ENCODE measurements at places on chromosomes 4 and X.

DNA sequence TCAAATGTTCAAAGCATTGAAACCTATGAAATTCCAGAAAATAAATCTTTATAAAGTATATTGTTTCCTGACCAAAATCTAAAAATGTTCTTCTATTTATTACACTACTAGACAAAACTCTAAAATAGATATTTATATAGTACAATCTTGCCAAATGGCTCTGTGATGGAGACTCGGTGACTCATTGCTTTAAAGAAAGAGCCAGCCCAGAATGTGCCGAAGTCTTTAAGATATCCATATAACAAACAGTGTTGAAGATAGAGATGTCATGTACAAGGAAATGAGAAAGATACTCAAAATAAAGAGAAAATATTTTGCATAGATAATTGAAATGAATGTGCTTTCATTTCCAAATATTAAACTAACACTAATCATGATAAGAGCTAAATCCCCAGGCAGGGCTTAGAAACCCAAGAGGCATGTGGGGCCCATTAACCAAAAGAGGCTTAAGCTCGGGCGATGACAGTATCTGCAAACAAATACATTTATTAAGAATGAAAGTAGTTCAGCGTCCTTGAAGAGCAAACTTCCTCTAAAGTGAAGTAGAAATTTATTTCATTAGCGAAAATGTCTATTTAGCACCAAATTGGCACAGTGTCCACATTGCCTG lies 102.1 kb upstream of the FAM9B start:
- no peak for DNase-seq

- DNase-seq, result peak; percentile 22
These were observed 73.9 kb downstream of the SERTM2 start for GRCh38 chrX:111585337-111585736.

DNA sequence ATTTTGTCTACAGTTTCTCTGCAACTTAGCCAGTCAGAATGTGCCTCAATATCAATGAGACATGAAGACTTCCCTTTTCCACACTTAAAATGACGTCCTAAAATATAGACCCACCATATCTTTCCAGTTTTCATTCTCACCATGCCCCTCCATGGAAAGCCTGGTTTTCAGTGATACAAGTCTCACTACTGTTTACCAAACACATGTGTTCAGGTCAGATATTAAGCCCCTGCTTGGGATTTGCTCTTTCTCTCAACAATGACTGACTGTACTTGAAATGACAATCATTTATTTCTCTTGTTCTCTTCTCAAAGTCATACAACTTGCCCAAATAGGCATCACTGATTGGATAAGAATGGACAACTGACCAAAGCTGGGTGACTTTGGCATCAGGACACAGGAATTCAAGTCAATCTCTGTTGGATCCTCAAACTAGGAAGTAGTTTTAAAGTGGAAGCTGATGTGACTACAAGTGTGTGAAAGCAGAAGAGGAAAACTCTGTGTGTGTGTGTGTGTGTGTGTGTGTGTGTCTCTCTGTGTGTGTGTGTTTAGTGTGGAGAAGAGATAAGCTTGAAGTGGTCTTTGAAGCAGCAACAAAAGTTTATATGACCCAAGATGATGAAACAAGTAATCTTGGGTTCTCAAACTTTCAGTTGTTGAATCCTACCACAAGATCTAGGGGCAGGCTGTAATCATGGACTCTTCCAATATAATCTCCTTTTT lies 217.4 kb upstream of the FGF13 start:
- no peak for DNase-seq

- DNase-seq, result peak; percentile 68
These were observed 63.6 kb downstream of the STARD8 start for GRCh38 chrX:68710870-68711576.

- DNase-seq, result peak; percentile 92
These were observed 27.3 kb upstream of the STS start for GRCh38 chrX:7119950-7120877.

DNA sequence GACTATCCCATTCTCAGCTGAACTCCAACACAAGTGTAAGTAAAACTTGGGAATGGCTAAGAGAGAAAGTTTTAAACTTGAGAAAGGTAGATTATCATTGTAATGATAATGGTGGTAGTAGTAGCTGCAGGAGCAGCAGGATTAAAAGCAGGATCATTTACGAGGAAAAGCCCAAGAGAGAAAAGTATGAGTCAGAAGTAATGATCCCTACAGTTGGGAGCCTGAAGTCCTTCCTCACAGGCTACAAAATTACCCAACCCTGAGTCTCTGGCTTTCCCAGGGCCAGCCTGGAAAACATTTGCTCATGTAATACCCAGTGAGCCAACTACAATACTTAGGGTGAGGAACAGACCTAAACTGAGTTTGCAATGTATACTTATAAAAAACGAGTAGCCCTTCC lies 4.4 kb upstream of the PRDM8 start:
- no peak for DNase-seq

- DNase-seq, result no peak
These were observed 85.7 kb downstream of the QDPR start for GRCh38 chr4:17426222-17426621.

GRCh38 chr4:94978904-94979303 lies 221.1 kb downstream of the BMPR1B start:
- DNase-seq, result no peak

DNA sequence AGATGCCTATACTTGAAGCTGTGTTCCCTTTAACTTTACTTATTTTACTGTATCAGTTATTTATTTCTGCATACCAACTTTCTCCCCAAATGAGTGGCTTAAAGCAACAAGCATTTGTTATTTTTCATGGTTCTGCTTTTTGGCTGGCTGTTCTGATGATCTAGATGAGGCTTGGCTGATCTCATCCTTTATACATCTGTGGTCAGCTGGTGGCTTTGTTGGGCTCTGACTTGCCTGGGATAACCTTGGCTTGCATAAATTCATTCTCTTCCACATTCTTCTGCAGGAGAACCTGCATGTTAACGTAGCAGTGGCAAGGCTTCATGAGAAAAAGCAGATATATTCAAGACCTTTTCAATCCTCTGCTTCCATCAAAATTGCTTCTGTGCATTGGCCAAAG lies 1317.6 kb downstream of the ADGRL3 start:
- DNase-seq, result no peak

GRCh38 chr4:2285613-2286381 lies 23.9 kb upstream of the MXD4 start:
- DNase-seq, result no peak

DNA sequence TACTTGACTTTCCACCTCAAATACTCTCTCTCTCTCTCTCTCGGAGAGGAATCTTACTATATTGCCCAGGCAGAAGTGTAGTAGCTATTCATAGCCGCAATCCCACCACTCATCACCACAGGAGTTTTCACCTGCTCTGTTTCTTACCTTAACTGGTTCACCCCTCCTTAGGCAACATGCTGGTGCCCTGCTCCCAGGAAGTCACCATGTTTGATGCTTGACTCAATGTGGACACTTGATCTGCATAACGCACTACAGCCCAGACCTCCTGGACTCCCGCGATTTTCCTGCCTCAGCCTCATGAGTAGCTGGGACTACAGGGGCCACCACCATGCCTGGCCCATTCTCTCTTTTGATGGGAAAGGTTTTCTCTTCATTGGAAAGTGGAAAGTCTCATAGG lies 271.8 kb downstream of the FBXW7 start:
- DNase-seq, result no peak

- no peak for DNase-seq
These were observed 22.1 kb downstream of the LUZP4 start for GRCh38 chrX:115311601-115312001.

- DNase-seq, result no peak
These were observed 3.2 kb downstream of the TIGD4 start for GRCh38 chr4:152776352-152776751.

DNA sequence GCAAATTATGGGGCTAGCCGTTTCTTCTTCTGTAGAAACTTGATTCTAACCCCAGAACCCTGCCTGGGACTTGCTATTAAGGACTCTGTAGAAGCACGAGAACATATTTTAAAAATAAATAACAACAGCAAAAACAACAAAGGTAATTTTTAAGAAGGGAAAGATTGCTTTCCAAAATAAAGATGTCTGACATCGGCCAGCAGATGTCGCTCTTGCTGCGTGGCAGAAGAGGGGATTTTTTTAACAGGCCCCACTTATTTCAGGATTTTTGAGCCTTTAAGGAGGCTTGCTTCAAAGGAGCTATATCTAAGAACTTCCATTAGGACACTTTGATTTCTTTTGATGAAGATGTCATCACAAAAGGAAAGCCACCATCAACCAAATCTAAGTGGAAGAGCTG lies 62.8 kb upstream of the EGFL6 start:
- DNase-seq, result peak; percentile 76

- DNase-seq, result no peak
These were observed 25.4 kb downstream of the SEC31A start for GRCh38 chr4:82865592-82865991.

DNA sequence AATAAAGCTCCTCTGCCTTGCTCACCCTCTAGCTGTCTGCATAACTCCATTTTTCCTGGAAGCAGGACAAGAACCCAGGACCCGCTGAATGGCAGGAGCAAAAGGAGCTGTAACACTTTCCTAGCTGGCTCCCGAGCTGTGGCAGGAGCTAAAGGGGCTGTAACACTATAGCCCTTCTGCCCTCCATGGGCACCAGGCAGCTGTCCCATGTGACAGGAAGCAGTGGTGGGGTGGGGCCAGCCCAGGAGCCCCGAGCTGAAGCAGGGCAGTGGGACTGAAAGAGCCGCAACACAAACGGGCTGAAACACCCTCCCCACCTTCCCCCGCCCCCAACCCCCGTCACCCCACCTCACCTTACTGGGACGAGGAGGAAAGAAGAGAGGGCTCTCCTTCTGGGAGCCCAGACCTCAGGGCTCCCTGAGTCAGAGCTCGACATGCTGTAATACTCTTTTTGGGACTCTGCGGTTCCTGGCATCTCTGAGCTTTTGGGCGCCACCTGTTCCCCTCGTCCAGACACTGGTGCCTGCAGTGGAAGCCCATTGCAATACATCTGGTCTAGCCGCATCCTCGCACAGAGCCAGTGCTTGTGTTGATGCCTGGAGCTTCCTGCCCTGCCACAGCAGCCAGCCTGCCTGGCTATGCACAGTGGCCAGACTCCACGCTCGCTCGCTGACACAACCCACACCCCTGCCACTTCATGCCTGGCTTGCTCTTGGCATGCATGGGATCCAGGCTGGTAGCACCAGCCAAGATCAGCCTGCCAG lies 39.4 kb downstream of the PPM1K start:
- DNase-seq, result no peak

GRCh38 chrX:21699136-21699535 lies 41.0 kb upstream of the KLHL34 start:
- DNase-seq, result no peak

DNA sequence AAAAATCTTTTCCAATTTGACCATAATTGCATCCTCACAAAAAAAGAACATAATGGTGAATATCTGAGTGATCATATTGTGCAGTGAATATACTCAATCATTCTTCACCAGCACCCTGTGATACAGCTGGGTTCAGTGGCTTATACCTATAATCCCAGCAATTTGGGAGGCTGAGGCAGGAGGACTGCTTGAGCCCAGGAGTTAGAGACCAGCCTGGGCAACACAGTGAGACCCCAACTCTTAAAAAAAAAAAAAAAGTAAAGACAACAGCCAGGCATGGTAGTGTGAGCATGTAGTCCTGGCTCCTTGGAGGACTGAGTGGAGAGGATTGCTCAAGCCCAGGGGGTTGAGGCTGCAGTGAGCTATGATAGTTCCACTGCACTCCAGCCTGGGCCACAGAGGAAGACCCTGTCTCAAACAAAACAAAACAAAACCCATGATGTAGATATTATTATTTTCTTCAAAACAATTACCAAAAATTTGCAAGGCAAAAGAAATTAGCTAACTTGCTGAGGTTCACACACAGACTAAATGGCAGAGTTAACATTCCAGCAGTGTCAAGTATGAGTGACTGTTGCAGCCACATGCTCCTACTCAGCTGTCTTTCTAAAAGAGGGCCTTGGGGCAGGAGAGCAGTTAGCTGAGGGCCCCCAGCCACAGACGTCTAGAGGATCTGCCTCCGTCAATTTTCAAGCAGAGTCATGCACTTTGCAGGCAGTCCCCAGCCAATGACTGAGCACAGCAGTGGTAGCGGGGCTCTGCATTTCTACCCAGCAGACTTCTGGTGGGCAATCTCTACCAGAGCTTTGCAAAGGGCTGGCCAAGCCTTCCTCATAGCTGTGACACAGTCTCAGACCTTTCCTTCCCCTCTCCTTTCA lies 33.4 kb downstream of the ADGRA3 start:
- DNase-seq, result no peak

DNA sequence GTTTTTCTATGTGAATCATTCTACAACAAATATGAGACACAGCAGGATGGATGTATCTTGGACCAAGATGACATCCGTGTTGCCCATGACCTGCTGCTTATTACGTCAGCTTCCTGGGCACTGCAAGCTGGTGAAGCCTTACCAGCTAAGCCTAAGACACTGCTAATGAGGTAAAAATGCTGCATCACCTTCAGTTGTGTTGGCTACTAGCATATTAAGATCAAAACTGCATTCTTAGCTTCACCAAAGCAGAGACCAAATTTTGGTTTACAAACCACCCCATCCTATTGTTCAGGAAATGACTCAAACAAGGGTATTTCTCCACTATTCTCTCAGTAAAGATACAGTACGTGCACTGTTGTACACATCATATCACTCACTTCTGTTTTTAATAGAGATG lies 50.3 kb downstream of the MAML3 start:
- no peak for DNase-seq

- no peak for DNase-seq
These were observed 95.5 kb downstream of the MXRA5 start for GRCh38 chrX:3250966-3251365.

DNA sequence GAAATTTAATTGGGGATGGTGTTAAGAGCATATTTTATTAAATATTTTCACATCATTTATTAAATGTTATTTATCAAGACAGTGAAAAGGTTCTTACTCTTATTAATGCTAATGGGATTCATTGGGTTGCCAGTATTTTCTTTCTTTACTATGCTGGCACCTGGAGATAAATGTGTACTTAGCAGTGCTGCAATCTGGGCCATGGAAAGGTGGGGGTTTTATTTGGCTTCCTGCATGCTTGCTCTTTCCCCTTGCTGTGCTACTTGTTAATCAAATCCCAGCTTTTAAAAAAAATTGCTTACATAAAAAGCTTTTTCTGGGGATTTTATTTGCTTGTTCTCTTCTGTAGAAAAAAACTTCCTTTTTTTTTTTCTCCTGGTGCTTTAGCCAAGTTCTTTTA lies 48.3 kb downstream of the ZAR1 start:
- DNase-seq, result no peak

GRCh38 chr4:2179717-2180116 lies 62.2 kb downstream of the HAUS3 start:
- no peak for DNase-seq

DNA sequence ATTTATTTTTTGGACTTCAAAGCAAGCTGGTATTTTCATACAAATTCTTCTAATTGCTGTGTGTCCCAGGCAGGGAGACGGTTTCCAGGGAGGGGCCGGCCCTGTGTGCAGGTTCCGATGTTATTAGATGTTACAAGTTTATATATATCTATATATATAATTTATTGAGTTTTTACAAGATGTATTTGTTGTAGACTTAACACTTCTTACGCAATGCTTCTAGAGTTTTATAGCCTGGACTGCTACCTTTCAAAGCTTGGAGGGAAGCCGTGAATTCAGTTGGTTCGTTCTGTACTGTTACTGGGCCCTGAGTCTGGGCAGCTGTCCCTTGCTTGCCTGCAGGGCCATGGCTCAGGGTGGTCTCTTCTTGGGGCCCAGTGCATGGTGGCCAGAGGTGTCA lies 15.3 kb downstream of the FGFR3 start:
- DNase-seq, result no peak

Data from HAP-1 (cell line).